Amniotic stem cell (primary cell): ENCODE measurements at places on chromosomes 3 and 15.

DNA sequence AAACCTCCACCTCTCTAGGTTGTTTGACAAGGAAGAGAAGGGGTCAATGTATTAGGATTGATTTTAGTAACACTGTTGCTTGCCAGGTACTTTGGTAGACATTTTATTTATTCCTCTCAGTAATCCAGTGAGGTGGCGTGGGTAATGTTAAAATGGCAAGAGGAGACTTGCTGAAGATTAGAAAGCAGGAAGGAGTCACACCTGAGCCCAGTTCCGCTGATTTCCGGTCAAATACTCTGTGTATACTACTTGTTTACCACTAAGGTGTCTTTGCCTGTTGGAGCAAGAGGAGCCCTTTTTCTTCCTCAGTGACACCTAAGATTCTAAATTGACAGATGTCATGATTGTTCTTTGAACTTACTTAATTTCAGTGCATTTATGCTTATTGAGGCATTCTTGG, 1.7 kb downstream of the OXNAD1 start:
- DNase-seq: no peak

GRCh38 chr15:41483519-41483918, 10.2 kb upstream of the ITPKA start:
- no peak for DNase-seq

GRCh38 chr3:101063401-101063800, 70.2 kb upstream of the ABI3BP start:
- DNase-seq: no peak

DNA sequence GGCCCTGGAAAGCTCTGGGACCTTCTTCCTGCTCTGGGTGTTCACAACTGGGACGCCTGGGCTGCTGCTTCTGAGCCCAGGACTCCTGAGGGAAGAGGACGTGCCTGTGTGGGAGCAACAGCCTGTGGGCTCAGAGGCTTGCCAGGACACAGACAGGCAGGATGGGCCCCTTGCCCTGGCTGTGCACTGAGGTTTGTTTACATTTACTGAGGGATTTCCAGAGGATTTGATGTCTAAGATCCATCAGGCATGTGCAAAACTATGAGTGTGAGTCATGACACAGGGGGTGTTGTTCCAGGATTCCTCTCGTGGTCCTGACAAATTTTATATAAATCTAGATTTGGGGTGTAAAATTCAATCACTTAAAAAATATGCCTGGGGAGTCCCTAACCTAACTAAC, 10.6 kb downstream of the CCR9 start:
- DNase-seq: no peak

GRCh38 chr15:73922186-73923151, 3.8 kb upstream of the LOXL1 start:
- peak; percentile 60 for DNase-seq

DNA sequence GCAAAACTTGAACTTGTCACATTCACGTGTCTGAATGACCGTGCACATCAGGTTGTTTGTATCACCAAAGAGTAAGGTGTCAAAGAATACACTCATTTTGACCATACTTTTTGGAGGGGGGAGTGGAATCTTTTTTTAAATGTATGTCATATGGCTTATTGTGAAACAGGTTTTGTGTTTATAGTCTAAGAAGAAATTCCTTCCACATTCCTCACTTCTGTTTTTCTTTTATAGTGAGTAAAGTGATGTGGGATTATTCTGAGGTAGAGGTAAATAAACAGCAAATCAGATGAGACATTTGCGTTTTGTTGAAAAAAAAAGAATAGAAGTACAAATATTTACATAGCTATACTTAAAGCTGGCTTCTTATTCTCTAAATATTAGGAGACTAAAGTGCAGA, 33.0 kb downstream of the SRP14 start:
- peak; percentile 3 for DNase-seq

DNA sequence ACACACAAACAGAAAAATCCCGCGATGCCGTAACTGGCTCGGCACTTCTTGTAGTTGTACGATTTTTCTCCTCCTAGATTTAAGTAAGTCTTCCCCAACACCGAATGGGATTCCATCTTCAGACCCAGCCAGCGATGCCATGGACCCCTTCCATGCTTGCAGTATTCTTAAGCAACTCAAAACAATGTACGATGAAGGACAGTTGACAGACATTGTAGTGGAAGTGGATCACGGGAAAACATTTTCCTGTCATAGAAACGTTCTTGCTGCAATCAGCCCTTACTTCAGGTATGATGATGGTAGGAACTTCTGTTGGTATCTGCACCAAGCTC, 763 bp downstream of the KBTBD8 start:
- no peak for DNase-seq

GRCh38 chr15:45262906-45263461, 10.9 kb downstream of the SLC28A2 start:
- no peak for DNase-seq

- DNase-seq: peak; percentile 57
These were observed 69.7 kb upstream of the LRRFIP2 start for GRCh38 chr3:37243820-37244748.
